ENCODE measurements at places on chromosomes 1 and 21.

- DNase-seq, result no peak
Observed at GRCh38 chr1:39164256-39164655, 40.2 kb upstream of the MACF1 start.

GRCh38 chr1:24888061-24888970 lies 41.8 kb downstream of the RUNX3 start:
- no peak for DNase-seq

DNA sequence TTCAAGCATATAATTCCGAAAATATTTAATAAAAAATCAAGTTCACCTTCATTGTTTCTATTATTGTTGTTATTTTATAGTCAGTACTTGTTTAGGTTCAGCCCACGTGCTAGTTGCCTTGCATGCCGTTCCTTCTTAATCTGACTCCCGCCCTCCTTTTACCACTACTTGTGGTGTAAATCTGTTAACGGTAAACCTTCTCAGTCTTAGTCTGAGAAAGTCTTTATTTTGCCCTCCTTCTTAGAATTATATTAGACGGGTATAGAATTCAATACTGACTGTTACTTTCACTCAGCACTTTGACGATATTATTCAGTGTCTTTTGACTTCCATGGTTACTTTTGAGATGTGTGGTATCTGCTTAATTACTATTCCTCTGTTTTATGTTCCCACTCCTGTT lies 104.8 kb downstream of the RGL1 start:
- no peak for DNase-seq

- DNase-seq, result no peak
Observed at GRCh38 chr1:72051538-72051937, 230.8 kb downstream of the NEGR1 start.

- DNase-seq, result no peak
Observed at GRCh38 chr1:86052948-86053698, 103.4 kb downstream of the COL24A1 start.

- no peak for DNase-seq
Observed at GRCh38 chr1:71252900-71253299, 172.1 kb upstream of the ZRANB2 start.

DNA sequence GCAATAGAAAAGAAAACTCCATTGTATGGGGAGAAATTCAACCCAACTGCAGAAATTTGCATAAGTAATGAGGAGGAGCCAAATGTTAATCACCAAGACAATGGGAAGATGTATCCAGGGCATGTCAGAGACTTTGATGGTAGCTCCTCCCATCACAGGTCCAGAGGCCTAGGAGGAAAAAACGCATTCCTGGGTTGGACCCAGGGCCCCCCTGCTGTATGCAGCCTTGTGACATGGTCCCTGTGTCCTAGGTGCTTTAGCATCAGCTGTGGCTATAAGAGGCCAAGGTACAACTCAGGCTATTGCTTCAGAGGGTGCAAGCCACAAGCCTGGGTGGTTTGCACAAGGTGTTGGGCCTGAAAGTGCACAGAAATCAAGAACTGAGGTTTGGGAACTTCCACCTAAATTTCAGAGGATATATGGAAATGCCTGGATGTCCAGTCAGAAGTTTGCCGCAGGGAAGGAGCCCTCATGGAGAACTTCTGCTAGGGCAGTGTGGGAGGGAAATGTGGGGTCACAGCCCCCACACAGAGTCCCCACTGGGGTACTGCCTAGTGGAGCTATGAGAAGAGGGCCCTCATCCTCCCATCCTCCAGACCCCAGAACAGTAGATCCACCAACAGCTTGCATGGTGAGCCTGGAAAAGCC lies 162.3 kb downstream of the TGFB2 start:
- no peak for DNase-seq

- no peak for DNase-seq
Observed at GRCh38 chr21:40383951-40384350, 463.0 kb downstream of the DSCAM start.

DNA sequence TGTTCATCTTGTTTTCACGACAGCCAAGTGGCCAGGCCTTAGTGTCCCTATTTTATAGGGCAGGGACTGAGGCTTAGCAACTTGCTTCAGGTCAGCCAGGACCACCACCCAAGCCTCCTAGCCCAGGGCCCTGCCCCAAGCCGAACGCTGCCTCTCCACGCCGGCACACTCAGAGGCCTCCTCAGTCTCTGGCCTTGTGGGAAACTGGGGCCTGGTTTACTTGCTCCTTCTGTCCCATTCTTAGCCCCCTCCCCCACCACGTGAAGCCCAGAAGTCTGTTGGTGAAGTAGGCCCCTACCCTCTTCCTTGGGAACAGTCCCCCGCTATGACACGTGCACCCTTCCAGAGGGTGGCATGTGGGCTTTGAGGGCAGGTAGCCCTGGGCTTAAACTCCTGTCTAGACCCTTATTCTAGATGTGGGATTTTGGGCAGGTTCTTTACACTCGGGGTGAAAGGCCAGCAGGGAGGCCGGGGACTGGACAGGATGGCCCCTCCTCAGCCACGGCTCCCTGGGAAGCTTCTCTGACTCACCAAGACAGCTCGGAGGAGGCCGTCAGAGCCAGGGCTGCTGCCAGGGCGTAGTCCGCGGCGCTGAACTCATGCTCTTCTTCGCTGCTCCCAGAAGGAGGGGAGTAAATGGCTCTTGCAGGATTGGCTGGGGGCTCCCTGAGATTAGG lies 4.3 kb downstream of the MYOM3 start:
- no peak for DNase-seq

DNA sequence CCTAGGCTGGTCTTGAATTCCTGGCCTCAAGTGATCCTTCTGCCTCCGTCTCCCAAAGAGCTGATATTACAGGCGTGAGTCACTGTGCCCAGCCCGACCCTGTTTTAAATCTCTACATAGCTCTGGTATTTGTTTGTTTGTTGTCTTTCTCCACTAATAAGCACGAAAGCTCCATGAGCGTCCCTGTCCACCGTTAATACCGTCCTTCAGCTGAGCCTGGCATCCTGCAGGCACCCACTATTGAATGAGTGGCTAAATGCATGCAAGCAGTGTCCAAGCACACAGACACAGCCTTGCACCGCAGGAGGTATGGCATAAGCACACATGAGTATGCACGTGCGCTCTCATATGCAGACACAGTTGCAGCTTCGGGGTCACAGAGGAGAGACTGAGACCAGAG lies 4.5 kb upstream of the COL16A1 start:
- no peak for DNase-seq

- no peak for DNase-seq
Observed at GRCh38 chr1:109283748-109284600, 1.0 kb upstream of the PSRC1 start.

All from GM12891 (cell line).